ENCODE measurements at places on chromosomes 12 and 14.

DNA sequence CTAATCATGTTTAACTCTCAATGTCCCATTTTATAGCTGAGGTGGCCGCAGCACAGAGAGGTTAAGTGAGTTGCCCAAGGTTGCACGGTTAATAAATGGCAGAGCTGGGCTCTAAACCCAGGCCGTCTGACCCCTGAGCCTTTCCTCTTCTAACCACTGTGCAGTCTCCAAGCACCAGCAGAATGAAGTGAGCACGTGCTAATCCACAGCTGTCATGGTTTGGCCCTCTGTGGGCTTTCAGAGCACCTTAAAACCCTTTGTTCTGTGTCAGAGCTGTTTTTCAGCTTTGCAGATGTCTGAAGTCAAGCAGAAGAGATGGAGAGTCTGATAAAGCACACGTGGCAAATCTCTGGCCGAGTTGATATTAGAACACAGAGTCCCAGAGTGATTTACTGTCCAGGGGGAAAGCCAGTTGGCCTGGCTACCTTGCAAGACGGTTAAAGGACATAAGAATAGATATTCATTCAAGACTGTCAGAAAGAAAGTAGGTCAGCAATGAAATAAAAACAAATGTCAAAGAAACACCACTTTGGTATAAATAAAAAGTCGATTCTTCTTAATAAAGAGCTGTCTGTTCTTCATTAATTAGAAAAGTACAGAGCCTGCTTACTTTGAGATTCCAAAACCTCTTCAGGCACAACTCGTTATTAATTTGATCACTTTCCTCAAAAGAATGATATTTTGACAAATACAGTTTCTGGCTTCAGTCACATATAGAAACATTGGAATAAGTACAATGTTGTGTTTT, 107.3 kb downstream of the CRADD start:
- DNase-seq = no peak

DNA sequence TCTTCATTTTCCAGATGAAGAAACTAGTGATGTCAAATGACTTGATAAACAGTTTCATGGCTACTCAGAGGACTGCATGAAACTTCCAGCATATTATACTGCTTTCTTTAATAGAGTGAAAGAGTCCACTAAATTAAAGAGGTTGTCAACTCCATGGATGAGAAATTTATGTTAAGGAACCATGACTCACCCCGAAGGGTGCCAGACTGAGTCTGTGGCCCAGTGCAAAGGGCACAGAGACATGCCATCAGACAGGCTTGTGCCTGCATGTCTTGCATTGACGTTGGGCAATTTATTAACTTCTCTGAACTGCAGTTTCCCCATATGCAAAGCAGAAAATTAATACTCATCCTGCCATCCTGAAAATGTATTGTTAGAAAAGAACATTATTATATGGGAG, 382.4 kb downstream of the APAF1 start:
- peak; percentile 54 for DNase-seq

- DNase-seq = no peak
Observed at GRCh38 chr14:32494609-32495434, 165.7 kb downstream of the AKAP6 start.

- peak; percentile 44 for DNase-seq
Observed at GRCh38 chr14:64763801-64764621, 59.8 kb downstream of the PLEKHG3 start.

DNA sequence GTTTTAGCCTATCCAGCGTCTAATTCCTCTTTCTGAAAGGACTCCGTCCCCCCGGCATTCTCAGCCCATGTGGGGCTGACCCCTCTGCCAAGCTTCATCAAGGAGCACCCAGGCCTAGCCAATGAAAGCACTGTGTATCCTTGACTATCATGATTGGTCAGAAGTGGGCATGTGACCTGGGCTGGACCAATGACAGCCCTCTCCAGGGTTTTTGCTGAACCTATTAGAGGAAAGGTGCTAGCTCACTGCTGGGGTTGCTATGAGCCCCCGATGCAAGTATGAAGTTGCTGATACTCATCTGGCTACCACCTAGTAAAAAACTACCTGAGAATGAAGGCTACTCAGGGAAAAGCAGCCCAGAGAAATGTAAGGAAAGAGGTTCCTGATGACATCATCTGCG, 68.1 kb downstream of the LRRC74A start:
- no peak for DNase-seq

DNA sequence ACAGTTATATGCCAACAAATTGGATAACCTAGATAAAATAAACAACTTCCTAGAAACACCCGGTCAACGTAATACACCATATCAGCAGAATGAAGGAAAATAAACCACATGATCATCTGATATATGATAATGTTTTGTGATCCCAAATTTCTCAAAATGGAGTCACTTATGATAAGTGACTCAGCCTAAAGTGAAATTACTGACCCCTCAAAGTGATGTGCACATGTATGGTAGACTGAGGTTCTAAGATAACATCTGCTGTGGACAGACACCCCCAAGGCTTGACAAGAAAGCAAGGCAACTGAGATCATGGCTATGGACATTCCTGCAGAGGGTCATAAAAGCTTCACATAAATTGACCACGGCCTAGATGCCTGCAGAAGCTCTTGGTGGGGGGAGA, 105.1 kb upstream of the DCN start:
- DNase-seq = no peak

GRCh38 chr12:32605326-32606095, 73.6 kb upstream of the DNM1L start:
- DNase-seq = no peak

GRCh38 chr12:97556302-97556779, 93.7 kb downstream of the RMST start:
- DNase-seq = no peak

GRCh38 chr12:116717466-116718437, 20.1 kb downstream of the SPRING1 start:
- DNase-seq = no peak

DNA sequence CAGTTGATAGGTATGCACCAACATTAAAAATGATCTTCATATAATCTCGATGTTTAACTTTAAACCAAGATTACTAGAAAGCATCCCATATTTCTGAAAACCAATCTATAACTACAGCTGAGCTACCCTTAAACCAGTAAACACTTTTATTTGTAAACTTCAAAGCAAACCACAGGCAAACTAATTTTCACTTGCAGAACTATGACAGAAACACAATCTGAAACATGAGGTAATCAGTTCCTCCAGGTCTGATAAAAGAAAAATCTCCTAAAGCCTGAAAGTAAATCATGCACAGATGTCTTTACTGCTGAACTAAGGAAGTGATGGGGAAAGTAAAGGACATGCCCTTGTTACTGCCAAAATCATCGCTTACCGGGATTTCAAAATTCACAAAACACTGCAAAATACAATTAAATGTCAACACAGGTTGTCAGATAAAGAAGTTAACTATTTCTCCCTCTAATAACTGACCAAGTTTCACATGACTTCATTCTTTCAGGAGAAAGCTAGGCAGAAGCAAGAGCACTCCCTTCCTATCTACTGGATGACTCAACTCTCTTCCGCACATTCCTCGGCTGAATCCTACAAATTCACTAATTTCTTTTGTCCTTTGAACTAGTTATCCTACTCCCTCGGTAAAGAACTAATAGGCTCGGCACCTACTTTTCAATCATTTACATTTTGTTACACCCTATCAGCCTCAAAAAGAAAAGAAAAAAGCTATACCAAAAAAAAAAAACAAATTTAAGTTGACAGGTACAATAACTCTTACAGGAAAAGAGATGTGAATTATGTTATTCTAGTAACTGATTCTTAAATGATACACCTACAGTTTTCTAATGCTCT, 1.4 kb downstream of the EEA1 start:
- no peak for DNase-seq

DNA sequence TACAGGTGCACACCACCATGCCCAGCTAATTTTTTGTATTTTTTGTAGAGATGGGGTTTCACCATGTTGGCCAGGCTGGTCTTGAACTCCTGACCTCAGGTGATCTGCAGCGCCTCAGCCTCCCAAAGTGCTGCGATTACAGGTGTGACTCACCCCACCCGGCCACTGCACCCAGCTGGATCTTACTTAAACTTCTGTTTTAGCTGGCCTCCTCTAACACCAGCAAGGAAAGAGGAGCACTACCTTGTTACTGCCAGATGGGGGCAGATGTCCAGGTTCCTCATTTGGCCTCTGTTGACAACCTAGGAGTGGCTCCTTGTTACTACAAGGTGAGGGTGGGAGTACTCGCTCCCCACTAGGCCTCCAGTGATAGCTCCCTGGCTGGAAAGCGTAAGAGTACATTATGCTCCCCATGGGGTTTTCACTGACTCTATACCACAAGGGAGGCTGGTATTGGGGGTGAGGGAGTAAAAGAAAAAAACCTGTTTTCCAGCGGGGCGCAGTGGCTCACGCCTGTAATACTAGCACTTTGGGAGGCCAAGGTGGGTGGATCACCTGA, 13.2 kb upstream of the ARF6 start:
- peak; percentile 79 for DNase-seq

GRCh38 chr12:65756956-65757511, 67.2 kb upstream of the HMGA2 start:
- DNase-seq = no peak

GRCh38 chr12:67988601-67989021, 636 bp upstream of the IFNG-AS1 start:
- DNase-seq = no peak

GRCh38 chr14:66508547-66508845, 549 bp downstream of the GPHN start:
- no peak for DNase-seq
